Muscle of back (tissue), 13 donors: ENCODE measurements at places on chromosomes 4 and X. TPM values are rescaled to one million over a fixed set of nuclear protein-coding genes. Genes with fewer than 3 reads are reported as not detected.

GAGE1 gene
- not detected for polyA plus RNA-seq

PDCL2 gene
- polyA plus RNA-seq: not detected

DNAAF6 gene
- not detected for polyA plus RNA-seq

DCAF8L2 gene
- not detected for polyA plus RNA-seq

SAGE1 gene
- not detected for polyA plus RNA-seq

UBQLN2 gene
- polyA plus RNA-seq: 31.1 TPM

S100G gene
- polyA plus RNA-seq: not detected

MCUB gene
- polyA plus RNA-seq: 11.3 TPM

SCD5 gene
- 17.0 TPM for polyA plus RNA-seq

GAGE13 gene
- not detected for polyA plus RNA-seq

CSN3 gene
- polyA plus RNA-seq: not detected

YIPF7 gene
- 0.70 TPM for polyA plus RNA-seq

CCDC160 gene
- polyA plus RNA-seq: 0.15 TPM

NAP1L3 gene
- 10.1 TPM for polyA plus RNA-seq

NUDT6 gene
- 7.4 TPM for polyA plus RNA-seq

BEX5 gene
- not detected for polyA plus RNA-seq

CCDC158 gene
- polyA plus RNA-seq: 1.4 TPM

CT83 gene
- polyA plus RNA-seq: not detected

CFAP299 gene
- polyA plus RNA-seq: not detected

BBS7 gene
- 12.1 TPM for polyA plus RNA-seq
